ENCODE measurements at places on chromosomes 6 and 20. TPM values are rescaled to one million over a fixed set of nuclear protein-coding genes. Genes with fewer than 3 reads are reported as not detected.

DNA sequence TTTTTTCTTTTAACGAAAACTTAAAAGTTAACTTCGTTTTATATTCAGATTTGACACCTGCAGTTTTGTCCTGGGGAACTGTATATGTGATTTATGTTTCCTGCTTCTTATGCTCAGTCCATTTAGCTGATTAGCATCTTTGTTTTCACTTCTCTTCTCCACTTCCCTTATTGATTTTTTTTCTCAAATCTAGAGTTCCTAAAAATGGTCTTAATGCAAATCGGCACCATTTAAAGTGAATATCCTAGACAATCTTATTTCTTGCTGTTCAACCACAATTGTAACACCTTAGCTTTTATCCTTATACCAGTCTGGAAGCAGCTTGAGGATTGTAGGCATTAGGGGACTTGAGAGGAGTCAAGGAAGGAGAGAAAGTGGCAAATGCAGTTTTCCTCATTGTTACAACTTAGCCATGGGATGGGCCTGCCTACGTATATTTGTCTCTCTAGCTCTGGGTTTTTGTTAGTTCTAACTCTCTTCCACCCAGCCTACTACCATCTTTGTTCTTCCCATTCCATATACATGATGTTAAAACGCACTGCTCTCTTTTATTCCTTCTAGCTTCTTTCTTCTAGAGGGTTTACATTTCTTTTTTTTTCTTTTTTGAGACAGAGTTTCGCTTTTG, 8.5 kb downstream of the QRSL1 start:
- no peak for DNase-seq

The STX11 gene
- 0.75 TPM for total RNA-seq

GRCh38 chr6:170290296-170291128, at the start of gene DLL1:
DLL1 (minus strand) TSS chr6:170291078; CDS start chr6:170290139, 939 bp downstream.
- no peak for DNase-seq

DNA sequence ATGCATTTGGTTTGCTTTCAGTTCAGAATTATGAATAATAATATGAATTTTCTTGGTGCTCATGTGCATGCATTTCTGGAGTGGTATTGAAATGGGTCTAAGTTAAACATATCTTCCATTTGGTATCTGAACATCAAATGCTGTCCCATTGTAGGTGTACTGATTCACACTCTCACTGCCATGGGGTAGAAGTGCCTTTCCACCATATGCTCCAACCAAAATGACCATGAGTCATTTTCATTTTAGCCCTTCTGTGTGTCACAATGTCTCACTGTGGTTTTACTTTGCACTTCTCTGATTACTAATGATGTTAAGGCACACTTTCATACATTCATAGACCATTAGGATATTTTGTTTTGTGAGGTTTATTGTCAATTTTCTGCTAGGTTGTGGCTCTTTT, 211.9 kb downstream of the HAO1 start:
- no peak for DNase-seq

DNA sequence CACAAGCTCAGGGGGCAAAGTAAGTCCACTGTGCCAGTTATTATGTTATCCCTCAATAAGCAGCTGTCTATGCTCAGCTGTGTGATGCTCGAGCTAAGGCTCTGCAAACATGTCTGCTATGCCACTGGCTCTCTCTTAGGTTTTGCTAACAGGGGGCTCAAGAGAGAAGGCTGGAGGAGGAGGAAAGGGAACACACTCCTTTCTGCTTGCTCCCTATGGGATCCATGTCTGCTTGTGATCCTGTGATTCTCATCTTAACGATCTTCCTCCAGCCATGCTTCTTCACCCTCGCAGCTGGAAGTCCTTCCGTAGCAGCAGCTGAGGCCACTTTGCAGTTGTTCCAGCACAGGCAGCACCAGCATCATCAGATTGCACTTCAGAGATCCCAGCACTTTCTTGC, 37.0 kb upstream of the IGF2R start:
- DNase-seq = no peak

DNA sequence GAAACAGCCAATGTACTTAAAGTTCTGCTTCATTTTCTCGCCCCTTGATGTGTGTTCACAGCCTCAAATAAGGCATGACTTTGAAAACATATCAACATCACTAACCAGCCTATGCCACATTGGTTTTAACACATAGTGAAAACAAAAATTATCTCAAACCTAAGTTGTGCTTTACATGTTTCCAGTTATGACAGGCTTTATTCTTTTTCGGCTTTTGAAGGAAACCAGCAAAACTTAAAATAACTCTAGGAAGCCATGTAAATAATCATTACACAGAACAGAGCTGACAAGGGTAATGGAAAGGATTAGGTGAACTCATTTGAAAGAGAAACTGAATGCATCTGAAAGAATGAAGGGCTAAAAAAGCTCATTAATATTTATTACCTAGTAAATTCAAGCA, 42.1 kb downstream of the BMP5 start:
- DNase-seq = no peak

All from left lobe of liver (tissue), 2 donors.